Activated CD4-positive, CD25-positive, alpha-beta regulatory T cell treated with anti-CD3 and anti-CD28 coated beads, Interleukin-2, amount 50 U/mL, for 72 hours (primary cell): ENCODE measurements at places on chromosomes 6 and 20.

DNA sequence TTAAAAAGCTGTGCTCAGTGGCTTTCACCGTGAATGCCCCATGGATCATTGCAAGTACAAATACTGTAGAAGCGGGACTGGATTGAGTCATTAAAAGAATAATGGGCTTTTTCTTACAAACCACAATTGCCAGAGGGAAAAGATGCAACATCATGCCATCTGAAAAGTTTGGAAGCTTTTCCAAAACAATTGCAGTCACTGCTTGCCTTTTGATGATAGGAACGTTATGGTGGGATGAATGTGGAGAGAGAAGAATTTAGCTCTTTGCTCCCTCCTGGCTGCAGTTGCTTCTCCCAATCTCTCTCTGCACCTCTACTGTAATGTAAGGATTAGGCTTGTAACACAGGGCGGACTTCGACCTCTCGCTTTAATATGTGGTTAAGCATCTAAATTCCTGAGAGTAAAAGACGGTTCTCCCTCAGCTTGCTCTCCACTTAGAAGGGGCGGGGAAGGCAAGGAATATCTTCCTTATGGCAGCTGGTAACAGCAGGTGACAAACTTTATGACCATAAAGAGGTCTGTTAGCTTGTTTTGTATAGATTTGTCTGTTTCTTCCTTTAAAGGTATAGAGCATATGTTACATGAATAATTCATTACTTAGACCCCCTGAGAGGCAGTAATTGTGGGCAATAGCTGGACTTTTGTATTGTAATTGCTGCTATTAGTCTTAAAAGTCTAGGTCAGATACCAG lies 376.1 kb downstream of the UTRN start:
- no peak for DNase-seq

DNA sequence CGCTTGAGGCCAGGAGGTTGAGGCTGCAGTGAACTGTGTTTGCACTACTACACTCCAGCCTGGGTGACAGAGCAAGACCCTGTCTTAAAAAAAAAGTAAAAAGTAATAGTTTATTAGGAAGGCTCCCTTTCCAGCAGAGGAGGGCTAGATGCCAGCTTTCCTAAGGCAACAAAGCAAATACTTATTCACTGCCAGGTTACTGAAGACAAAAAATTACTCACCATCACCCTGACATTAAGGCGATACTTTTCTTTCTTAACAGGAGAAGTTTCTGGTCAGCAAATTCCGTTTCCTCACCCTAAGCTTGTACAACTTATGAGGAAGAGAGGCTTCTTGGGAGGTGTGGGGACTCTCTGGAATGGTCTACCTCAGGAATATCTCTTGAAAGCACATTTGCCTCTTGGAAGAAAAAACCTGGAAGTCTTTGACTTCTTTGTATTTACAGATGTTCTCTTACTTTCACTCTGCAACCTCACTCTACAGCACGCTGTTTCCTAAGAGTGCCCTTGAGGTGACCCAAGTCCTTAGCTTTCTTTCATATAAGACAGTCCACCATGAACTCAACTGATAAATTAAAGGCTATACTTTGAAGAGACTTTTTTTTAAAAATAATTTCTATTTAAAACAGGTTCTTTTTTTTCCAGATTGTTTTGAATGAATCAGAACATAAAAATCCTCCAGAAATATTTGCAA lies 52.9 kb upstream of the TRAF3IP2 start:
- no peak for DNase-seq

DNA sequence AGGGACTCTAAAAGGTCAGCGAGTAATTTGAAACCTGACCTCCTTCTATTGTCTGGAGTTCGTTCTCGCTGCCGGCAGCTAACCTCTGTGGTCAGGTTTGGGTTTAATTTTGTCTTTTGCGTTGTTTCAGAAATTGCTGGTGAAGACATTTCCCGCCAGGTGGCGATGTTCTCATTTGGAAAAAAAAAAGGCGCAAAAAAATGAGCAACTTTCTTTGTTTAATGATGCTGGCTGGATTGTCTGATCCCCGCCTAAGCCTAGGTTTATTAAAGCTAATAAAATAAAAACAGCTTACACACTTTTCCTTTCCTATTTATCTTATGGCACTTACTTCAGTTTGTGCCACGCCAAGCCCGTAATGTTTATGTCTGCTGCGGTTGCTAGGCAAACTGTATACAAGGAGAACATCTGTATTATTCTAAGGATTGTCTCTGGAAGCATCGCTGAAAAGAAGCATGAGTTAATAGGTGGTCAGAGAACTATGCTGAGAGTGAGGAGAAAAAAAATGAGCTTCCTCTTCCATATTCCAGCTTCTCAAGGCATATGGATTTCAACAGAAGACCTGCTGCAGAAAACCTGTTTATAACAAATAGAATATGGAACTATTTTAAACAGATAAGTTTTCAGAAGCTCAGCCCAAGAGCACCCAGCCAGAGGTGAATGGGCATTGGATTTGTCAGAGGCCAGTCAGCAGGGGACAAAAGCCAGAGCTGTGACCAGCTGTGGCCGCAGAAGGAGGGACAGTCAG lies 205.7 kb downstream of the DOK5 start:
- no peak for DNase-seq

GRCh38 chr6:26455357-26455970 lies 2.3 kb upstream of the BTN2A1 start:
- DNase-seq: no peak

DNA sequence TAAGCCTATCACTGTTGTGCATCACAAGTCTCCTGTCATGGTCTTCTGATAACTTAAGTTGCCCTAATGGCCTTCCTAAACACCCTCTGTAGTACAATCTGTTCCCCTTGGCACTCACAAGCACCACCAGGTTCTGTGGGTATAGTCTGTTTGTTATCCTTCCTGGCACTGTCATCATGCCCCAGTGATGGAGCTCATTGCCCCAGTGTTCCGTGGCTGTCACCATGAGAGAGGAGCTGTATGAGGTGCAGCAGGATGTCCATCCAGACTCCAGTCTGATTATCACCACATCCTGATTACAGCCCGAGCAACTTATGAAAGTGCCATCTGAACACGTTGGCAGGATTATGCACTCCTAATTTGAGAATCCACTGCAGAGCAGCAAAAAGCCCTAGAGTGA lies 380.1 kb downstream of the FRK start:
- DNase-seq: no peak

DNA sequence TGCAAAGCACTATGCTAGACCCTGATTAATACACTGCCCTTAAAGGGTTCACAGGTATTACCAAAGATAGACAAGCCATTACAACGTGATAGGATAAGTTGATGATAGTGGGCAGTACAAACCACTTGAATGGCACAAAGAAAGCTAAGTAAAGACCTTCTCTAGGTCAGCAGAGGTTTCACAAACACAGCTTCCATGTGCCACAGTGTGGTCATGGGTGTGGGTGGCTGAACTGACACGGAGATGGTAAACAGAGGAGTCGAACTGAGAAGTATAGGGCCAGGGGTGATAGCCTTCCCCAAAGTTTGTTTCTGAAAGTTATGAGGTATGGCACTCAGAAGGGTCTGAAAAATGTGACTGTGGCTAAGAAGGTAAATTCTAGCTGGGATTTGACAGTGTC lies 4.3 kb downstream of the ZBTB9 start:
- DNase-seq: no peak

DNA sequence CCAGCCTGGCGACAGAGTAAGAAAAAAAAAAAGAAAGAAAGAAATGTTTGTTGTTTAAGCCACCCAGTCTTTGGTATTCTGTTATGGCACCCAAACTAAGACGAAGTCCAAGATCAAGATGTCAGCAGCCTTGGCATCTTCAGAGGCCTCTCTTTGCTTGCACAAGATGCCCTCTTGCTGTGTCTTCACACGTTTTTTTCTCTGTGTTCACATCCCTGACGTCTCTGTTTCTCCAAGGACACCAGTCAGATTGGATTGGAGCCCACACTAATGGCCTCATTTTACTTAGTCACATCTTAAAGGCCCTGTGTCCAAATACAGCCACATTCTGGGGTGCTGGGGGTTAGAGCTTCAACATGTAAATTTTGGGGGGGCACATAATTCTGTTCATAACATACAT lies 380.9 kb downstream of the GJA1 start:
- DNase-seq: no peak

- no peak for DNase-seq
Observed at GRCh38 chr6:120410586-120410985, 923.7 kb downstream of the TBC1D32 start.

DNA sequence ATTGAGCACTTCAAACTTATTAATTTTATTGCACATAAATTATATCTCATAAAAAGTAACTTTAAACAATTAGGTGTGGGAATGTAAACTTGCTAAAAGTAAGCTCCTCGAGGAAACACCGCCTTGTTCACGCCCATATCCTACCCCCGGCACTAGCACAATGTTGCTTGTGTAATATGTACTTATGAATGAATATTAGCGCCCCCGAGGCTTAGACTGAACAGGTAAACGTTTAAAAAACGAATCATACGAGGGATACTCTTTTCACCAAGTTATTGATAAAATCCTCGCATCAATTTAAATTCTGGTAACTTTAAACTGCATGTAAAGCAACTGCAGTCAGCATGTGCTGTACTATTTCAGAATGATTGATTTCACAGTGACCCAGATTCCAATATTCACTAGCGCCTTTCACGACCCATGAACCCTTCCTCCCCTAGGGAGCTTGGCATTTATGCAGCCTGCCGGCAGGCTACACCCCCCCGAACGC lies 637 bp downstream of the TFB1M start:
- no peak for DNase-seq

DNA sequence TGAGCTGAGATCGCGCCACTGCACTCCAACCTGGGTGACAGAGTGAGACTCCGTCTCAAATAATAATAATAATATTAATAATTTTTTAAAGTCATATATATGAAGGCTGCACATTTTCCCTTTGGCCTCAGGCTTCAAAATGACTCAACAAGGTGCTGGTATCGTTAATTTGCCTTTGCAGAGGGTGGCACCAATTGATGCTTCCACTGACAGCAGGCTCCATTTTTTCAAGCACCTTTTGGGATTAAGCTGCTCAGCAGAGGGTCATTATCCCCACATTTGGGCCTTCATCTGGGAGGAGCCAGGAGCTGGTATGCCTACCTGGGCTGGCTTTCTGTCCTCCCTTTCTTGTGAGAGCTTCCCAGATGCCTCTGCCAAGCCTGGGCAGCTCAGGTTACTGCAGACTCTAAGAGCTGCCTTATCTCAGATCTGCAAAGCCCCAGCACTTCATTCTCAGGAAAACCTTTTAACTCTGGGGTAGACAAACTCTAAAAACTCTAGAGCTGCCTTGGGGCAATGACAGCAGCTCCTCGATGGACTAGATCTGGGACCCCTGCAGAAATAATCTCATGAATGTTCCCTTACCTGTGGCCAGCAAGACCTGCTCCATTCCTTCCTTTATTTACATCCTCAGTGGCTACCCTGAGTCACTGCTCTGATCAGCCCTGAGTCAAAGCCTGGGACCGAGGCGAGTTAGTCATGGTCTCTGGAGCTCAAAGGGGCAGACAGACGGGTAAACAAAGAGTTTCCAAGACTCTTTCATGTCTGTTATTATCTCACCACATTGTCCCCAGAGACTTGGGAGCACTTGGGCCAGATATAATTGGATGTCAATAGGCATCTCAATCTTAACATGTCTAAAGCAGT lies 80.0 kb upstream of the EYA2 start:
- DNase-seq: no peak

- no peak for DNase-seq
Observed at GRCh38 chr20:25015986-25016385, 23.4 kb upstream of the APMAP start.

DNA sequence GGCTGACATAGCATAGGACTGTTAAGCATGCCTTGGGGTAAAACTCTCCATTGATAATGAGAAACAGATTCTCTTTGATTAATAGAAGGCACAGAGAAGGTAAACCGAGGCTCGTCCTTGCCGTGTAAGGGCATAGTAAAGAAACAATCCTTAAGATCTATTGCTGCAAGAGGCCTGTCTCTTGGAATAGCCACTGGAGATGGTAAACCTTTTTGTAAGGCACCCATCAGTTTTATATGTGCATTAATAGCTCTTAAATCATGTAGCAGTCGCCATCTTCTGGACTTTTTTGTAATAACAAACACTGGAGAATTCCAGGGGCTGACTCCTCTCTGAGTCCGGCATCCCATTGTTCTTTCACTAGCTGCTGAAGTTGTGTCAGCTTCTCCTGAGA lies 8.4 kb upstream of the ABHD12 start:
- DNase-seq: no peak

DNA sequence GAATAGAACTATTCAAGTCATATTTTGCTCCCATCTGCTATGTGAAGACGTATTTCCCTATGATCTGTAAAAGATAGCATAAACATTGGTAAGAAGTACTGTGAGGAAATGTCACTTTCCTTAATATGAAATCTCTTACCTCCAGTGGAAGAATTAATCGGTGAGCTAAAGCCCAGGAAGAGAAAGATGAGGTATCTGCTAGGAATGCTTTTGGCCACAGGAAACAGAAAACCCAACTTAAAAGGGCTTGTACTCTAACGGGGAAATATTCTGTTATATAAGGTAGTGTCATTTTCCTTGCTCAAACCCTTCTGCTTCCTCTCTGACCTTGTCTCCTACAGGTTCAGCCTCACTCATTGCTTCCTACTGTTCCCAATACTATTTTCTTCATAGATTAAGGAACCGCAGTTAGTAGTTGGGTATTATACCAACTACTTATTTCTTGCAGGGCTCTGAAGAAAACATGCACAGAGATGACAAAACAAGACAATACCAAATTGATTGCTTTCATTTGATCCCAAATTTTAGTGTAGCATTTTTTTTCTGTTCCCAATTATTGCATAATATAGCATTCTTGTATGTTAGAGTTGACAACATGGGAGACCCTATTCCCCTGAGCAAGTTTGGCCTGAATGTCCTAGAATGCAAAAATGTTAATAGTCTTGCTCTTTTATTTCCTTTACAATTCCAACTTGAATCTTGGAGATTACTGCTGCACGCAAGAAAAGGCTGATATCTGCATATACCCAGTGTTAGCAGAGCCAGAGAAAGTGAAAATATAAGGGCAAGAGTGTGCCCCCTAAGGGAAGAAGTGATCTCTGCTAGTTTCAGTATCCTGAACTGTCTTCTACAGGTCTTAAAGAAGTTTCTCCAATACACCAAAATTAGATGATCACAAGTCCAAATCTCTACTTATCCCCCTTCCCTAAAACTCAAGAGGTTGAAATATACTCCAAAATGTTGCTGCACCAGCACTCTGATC lies 65.3 kb downstream of the AFG1L start:
- no peak for DNase-seq
